ENCODE measurements at places on chromosomes 2 and 18.

DNA sequence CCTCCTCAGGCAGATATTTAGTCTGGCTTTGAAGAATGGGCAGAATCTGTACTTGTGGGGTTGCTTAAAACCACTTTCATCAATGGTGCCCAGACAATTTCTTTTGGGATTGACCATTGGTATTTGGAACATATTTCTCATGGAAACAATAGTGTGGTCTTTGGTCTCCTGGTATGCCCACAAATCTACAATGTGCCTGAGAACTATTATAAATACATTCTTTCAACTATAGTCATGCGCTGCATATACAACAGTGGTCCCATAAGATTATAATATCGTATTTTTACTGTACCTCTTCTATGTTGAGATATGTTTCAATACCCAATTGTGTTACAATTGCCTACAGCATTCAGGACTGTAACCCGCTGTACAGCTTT is 34.8 kb upstream of the PPP4R1 start:
- no peak for DNase-seq

DNA sequence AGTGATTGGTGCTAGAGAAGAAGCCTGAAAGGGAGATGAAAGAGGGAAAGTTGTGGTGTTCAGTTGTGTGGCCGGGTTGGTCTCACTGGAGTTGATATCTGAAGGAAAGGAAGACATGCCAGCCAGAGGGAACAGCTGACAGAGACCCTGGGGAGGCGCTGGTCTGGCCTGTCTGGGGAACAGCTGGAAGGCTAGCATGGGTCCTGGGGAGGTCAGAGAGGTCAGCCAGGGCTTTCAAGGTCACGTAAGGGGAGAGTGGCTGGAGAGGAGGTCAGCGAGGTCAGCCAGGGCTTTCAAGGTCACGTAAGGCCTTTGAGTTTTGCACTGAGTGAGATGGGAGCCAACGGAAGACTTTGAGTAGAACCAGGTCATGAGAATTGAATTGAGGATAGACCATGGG is 11.0 kb downstream of the DYSF start:
- DNase-seq, result no peak

DNA sequence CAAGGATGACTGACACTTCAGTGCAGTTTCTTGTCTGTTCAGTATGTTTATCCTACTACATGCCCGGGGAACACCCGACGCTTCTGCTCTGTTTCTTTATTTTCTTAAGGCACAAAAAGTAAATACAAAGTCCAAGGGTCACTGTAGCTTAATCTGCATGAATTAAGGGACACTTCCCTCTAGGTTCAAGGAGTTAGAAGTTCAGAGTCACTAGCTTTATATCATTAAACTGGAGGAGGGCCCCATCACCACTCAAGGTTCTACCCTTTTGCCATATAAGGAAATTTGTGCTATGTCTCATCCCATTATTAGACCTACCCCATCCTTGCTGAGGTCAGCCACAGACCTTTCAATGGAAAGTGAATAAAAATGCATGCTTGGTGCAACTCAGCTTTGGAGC is 27.6 kb upstream of the RMDN2 start:
- DNase-seq, result no peak

GRCh38 chr18:3593381-3593903 is 143.5 kb downstream of the TGIF1 start:
- no peak for DNase-seq

GRCh38 chr2:121663434-121663833 is 14.2 kb upstream of the CLASP1 start:
- DNase-seq, result no peak

DNA sequence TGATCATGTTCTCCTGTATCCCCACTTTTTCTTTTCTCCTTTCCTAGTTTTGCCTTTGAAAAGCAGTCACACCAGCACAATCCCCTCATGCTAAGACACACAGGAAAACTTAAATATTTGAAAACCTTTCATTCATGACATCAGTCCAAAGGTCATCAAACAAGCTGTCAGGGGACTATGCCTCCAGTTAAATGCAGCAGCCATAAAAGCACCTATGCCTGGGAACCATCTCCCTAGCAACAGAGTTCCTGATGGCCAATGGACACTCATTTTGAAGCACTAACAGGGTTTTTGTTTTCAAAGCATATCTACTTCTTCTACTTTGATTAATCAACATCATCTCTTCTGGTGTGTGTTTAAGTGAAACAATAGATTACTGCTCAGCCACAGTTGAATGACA is 286.4 kb upstream of the PARD3B start:
- no peak for DNase-seq

DNA sequence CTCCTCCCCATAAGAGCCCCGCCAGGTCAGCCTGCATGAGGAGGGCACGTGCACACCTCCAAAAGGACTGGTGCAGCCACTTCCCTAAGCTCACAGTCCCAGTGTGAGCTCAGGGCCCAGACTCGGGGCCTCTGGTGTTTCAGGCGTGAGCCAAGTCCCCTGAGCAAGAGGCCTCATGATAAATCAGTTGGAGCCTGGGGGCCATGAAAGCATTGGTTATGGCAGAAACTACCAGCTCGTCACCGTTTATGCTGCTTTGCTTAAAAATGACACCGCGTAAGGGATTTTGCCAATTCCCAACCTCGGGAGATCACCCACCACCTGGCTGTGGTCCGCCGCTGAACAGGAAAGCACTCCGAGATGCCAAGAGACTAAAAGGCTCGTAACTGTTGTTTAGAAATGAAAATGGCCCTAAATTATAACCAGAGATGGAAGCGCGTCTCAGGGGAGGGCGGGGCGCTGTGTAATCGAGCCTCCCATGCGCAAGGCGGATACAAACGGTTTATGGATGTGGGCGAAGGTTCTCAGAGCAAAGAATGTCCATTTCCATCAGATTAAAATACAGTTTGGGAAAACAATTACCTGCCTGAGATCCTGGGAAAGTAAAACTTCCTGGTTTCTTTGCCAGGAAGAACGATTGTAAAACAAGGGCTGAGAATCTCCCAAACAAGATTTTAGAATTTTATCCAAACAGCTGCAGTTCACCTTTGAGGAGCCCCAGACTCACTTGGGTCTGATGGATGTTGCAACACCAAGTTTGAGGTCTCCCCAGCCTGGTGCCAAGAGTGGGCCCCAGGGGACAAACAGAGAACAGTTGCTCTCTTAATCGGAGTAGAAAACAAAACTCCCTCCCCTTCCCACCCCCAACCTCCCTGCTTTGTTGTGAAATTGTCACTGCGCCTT is 141.4 kb downstream of the BCL2 start:
- DNase-seq, result no peak

DNA sequence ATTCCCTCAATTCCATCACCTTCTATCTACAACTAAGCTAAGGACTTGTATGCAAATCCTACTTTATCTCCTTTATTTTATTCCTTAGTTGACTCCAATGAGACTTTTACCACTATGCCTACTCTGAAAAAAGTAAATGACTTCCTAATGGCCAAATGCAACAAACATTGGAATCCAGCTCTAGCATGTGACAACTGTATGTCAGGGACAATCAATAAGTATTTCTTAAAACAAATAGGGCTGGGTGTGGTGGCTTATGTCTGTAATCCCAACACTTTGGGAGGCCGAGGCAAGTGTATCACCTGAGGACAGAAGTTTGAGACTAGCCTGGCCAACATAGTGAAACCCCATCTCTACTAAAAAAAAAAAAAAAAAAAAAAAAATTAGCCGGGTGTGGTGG is 21.8 kb downstream of the METTL4 start:
- no peak for DNase-seq
